Stromal cell of bone marrow (primary cell): ENCODE measurements at places on chromosomes 7 and 10.

GRCh38 chr10:12445701-12446334 lies 96.5 kb downstream of the CAMK1D start:
- no peak for DNase-seq

DNA sequence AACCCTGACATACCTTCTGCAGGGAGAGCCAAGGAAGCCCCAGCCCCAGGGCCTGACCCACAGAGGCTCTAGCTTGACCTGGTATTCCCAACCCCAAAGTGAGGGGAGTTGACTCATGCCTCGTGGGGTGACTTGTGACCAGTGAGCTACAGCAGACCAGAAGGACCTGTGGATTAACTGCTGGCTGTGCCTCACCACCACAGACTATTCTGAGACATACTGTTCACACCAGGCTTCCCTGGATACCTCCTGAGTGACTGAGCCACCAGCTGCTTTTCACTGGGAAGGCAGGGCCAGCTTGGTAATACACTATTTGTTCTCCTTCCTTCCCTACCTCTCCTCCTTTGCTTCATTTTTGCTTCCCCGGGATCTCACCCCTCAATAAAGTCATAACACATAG lies 7.3 kb downstream of the PLXNA4 start:
- no peak for DNase-seq

DNA sequence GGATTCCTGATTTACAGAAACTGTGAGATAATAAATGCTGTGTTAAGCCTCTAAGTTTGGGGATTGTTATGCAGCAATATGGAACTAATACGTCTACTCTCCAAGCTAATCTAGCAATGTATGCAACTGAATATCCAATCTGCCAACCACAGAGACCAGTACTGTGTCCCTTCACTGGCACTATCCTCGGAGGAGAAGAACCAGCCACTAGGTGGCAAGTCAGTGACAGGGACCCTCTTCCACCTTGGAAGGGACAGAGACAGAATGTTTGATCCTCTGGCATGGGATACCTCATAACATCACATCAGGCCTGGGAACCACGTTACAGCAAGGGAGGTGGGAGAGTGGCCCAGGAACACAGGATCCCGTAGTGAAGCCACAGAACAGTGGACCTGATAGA lies 96.4 kb downstream of the CREM start:
- DNase-seq, result no peak

DNA sequence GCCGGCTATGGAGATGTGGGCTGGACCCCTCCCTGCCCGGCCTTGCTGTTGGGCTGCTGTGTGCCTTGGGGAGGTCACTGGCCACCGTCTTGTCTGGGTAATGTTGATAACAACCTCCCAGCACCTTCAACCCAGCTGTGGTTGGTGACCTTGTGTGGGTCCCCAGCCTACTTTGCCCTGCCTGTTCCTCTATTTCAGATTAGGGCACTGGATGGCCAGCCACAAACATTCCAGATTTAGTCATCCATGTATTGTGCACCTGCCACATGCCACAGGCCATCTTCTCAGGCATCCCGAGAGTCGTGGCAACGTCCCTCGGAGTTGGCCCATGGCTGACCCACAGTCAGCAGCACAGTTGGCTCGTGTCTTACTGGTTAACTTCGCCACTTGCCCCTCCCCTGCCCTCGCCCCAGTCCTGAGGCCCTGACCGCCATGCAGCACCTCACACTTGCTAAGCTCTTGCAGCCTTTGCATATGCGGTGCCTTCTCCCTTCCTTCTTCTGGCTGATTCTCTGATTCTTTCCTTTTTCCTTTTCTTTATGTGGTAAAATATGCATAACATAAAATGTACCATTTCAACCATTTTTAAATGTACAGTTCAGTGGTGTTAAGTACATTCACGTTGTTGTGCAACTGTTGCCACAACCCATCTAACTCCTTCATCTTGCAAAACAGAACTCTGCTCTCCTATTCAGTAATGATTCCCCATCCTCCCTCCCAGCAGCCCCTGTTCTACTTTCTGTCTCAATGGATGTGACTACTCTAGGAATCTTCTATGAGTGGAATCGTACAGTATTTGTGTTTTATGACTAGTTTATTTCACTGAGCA lies 60.6 kb downstream of the PRF1 start:
- no peak for DNase-seq

- DNase-seq, result no peak
These were observed 540.7 kb downstream of the CALN1 start for GRCh38 chr7:71871446-71871845.

- no peak for DNase-seq
These were observed 982.8 kb upstream of the SORCS1 start for GRCh38 chr10:108147346-108147745.

DNA sequence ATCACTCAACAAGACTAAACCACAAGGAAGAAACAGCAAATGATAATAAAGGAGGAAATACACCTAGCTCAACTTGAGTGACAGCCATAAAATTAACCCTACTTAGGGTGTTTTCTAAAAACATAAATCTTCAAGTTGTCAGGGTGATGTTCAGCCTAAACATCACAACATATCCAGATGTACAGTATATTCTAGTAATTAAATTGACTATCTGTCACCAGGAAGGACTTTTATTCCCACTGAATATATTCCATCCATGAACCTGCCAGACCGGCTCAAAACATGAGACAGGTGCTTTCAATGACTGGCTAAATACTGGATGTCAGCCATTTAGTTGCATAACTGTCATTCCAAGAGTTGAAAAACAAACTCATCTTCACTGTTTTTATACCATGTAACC lies 298.1 kb upstream of the NEBL start:
- DNase-seq, result no peak

DNA sequence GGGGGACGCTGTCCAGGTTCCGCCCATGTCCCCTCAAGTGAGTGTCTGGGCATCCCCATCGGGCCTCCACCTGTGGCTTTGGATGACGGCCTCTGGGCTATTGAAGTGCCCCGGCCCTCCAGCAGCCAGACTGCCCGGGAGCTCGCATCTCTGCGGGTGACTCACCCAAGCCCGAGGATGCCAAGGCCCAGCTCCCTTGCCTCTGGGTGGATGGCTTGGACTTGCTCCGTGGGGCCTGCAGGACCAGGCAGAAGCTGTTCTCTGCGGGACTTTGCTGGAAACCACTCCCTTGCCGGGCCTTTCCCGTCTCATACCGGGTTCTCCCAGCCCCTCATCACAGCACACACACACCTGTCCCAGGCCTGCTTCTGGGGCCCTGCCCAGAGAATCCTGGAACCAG lies 22.4 kb downstream of the DPYSL4 start:
- DNase-seq, result no peak

GRCh38 chr7:29090836-29091601 lies 55.3 kb downstream of the CPVL start:
- DNase-seq, result no peak

GRCh38 chr7:1640376-1641172 lies 29.5 kb upstream of the ELFN1 start:
- no peak for DNase-seq

DNA sequence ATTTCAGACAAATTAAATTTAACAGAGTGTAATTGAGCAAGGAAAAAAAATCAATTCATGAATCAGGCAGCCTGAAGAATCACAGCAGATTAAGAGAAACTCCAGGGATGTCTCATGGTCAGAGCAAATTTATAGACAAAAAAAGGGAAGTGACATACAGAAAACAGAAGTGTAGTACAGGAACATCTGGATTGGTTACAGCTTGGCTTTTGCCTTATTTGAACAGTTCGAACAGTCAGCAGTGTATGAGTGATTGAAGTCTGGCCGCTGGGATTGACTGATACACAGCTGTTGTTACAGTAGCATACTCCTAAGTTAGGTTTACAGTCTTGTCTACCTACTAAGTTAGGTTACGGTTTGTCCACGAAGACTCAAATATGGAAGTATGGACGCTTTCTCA lies 255.3 kb downstream of the HPSE2 start:
- no peak for DNase-seq

DNA sequence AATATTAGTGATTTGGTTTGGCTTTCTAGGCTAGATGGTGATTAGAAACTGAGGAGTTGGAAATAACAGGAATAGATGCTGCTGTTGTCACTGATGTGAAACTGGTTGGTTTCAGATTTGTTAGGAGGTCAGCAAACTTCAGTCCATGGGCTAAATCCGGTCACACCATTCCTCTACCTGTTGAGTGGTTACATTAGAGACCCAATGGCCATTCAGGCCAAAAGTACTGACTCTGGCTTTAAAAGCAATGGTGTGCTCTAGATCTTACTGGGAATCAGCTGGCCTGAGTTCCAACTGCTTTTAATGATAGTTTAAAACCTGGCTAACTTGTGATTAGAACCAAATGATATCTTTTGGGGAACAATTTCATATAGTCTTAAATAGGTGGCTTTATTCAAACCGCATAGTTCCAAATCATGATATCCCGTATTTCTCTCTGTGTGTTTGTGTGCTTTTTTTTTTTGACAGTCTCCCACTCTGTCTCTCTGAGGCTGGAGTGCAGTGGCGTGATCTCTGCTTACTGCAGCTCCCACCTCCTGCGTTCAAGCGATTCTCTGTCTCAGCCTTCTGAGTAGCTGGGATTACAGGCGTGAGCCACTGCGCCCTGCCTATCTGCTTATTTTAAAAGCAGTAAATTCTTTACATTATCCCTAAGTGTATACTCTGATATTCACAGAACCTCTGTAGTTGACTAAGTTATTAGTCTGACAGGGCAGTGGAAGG lies 7.8 kb upstream of the PBLD start:
- no peak for DNase-seq

GRCh38 chr7:1360521-1360971 lies 98.7 kb downstream of the MICALL2 start:
- no peak for DNase-seq

DNA sequence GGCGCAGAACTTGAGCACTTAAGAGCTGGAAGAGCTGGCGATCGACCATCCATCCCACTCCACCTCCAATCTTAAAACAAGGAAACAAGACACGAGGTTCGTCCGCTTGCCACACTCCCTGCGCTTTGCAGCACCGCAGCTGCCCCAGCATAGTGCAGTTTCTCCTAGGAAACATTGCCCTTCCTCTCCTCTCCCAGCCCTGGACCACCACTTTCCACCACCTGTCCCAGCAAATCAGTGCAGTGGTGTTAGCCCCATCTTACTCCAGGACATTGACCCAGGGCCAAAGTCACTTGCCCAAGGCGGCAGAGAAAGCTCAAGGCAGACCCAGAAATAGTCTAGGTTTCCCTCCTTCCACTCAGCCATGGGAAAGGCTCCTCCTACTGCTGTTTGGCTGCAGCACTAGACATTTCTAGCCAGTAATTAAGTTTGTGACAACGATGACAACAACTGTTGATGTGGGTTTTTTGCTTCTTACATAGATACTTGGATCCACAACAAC lies 1.5 kb upstream of the PARD3 start:
- no peak for DNase-seq

DNA sequence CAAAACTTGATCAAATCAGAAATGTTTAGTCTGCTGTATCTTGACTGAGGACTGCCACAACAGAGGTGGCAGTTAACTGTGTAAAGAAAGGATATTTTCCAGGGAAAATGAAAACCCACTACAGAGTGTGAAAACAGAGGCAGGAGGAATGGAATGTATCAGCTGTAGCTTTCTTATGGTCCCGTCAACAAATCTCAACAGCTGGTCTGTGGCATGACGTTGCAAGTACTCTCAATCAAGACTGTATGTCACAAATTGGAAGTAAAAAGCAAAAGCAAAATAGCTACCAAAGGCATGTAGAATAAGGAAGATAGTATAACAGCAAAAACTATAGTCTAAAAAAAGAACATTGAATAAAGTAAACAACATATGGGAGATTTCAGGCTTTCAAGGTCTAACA lies 123.5 kb downstream of the KMT2C start:
- DNase-seq, result peak; percentile 8

- no peak for DNase-seq
These were observed 18.2 kb upstream of the GDI2 start for GRCh38 chr10:5831446-5831782.

GRCh38 chr10:100350914-100351485 lies 4.0 kb downstream of the SCD start:
- no peak for DNase-seq

DNA sequence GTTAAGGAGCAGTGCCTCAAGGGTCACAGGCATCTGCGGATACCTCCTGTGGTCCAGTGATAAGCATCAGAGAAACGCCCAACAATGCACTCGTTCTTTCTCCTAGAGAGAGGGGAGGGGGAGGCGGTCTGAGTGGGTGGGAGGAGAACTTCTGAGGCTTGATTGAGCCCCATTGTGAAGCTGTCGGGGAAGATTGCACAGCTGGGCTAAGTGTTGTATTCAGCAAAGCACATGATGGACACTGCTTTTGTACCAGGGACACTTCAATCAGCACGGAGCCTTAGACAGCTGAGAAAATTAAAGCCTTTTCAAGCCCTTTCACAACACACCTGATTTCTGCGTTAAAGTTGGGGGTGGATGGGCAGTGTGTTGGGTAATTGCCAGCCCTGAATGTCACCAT lies 230.3 kb upstream of the GHITM start:
- DNase-seq, result no peak

GRCh38 chr7:1537535-1538412 lies 7.3 kb downstream of the MAFK start:
- DNase-seq, result peak; percentile 77

GRCh38 chr7:127974446-127975035 lies 56.7 kb downstream of the LRRC4 start:
- DNase-seq, result no peak

DNA sequence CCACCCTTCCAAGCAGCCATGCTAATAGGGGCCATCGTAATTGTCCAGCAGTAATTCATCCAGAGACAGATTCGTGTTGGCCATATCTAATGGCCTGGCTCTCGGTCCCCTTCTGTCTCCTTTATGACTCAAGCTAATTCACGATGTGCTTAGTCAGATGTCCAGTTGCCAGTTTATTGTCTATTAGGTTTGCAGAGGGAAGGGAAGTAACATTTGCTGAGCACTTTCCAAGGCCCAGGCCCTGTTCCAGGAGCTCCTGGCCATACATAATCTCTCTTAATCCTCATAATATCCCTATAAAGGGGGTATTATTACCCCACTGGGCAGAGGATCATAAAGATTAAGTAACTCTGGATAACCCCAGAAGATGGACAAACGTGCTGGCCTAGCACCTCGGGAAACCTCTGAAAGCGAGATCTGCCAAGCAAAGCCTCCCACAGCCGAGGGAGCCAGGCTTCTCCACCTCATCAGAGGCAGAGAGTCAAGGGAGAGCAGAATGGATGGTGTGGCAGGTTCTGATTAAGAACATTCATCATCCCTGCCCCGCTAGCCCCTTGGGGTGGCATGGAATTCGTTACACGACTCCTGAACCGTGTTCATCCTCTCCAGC lies 153.7 kb downstream of the PLXNA4 start:
- DNase-seq, result peak; percentile 55

DNA sequence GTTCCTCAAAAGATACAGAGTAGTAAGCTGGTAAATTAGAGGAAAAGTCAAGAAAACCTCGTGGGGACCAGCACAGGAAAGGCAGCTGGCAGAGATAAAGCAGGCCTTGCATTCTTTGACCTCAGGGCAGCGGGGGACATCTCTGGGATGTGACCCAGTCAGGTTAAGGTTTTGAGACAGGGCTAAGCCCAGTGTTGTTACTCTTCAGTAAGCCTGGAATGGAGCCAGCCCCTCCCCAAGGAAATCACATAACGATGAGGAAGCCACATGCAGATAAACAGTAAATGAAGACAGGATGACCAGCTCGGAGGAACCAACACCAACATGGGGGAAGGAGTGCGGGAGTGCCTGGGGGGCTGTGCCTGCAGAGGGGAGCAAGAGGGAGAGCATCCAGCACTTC lies 99.6 kb downstream of the JAZF1 start:
- no peak for DNase-seq

GRCh38 chr7:119711104-119711503 lies 561.9 kb upstream of the KCND2 start:
- no peak for DNase-seq

- DNase-seq, result no peak
These were observed at the start of gene CASD1 for GRCh38 chr7:94509264-94509886. Gene CASD1 (plus strand): TSS chr7:94509809. CDS start chr7:94510085, 276 bp downstream.
